ENCODE measurements at places on chromosomes 5 and 9.

DNA sequence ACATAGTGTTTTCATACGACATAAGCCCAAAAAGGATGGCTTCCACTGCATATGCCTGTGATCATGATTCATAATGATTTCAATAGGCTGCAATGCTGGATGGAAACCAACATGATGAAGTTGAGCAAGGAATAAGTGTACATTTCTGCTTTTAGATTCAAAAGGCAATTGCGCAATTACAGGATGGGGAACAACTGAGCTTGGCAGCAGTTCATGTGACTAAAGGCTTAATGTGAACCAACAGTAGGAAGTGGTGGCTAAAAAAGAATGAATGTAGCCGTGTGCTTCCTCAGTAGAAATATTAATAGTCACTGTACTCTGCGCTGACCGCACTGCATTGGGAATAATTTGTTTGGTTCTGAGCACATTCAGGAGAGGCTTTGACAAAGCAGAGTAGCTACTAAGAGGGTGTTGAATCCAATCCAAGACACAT lies 51.2 kb downstream of the SLC1A3 start:
- no peak for DNase-seq

GRCh38 chr5:129474544-129474943 lies 14.4 kb downstream of the ADAMTS19 start:
- no peak for DNase-seq

DNA sequence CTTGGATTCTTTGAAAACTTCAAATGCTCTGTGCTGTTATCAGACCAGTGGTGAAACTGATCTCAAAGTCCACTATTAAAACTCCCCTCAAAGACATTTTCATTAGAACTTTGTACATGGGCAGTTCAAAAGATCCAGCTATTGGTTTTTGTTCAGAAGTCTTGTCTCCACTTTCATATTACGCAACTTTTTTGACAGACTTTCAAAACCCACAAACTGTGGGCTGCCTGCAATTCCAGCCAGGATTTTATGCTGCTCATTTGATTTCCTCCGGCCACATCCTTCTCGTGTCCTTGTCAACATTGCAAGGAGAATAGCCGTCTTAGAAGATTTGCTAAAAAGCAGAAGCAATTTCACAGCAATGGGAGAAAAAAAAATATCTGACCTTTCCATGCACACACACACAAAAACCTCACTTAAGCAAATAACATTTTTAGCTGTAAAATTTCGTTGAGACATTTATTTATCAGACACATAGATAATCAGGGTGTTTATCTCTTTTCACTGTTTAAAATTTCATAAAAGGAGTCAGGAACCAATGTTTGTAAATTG lies 1990.5 kb downstream of the MAT2B start:
- no peak for DNase-seq

DNA sequence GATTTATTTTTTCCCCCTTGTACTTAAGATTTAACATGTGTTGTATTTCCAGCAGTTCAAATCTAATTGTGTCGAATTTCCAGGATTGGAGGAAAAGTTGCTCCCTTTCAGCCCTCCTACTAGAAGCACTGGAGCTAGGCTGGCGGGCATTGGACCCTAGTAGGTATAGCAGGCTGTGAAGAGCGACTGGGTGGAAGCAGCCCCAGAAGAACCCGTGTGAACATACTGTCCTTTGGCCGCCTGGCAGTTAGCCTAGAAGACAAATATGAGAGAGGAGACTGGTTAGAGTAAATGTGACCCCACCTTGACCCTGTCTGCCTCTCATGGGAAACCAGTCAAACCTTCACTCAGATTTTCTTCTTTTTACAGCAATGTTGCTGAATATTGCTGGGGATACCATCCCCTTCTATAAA lies 13.9 kb downstream of the ALDOB start:
- DNase-seq: no peak

DNA sequence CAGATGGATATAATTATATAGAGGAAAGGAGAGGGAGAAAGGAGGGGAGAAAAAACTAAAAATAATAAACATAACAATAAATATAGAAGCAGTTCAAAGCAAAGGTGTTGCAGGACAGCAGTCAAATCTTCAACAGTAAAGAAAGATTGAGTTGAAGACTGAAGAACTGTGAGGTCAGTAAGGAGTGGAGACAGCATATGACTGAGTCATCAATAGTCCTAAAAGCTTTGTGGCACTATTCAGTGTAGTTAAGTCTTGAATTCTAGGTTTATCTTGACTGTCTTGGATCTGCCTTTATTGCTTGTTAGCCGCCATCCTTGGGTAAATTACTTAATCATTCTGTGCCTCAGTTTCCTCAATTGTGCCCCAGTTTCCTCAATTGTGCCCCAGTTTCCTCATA lies 137.0 kb downstream of the MRPS30 start:
- no peak for DNase-seq

DNA sequence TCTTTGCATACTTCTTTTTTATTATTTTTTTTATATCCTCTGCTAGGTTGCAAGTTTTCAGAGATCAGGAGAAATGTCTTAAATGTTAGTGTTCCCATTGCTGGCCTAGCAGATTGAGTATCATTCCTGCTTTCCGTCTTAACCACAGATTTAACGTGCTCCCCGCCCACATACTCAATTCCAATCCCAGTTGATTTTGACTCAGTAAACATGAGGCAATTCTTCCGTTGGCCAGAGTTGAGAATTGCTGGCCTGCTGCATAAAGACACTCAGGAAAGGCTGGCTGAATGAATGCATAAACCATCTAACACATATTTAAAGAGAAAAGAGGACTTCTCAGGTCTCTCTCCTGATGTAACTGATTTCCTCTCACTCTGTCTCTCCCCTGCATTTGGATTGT lies 46.8 kb upstream of the PLPP6 start:
- no peak for DNase-seq

DNA sequence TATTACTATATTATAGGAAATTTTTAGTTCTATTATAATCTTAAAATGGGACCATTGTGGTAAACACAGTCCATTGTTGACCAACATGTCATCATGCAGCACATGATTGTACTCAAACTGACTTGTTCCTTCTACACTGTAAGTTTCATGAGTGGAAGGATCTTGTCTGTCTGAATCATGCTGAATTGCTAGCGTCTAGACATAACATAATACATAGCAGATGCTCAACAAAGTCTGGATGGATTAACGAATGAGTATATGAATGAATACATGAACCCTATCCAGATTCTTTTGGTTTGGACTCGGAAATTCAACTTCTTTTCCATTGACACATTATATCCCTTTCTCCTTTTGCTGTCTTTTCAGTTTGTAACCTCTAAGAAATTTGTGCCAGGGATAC lies 429.2 kb upstream of the SGCD start:
- no peak for DNase-seq

- no peak for DNase-seq
These were observed 7.3 kb downstream of the GLRX start for GRCh38 chr5:95815155-95815729.

GRCh38 chr5:136145030-136145429 lies 12.4 kb downstream of the SMAD5 start:
- no peak for DNase-seq

- DNase-seq: no peak
These were observed 60.6 kb upstream of the PTPN3 start for GRCh38 chr9:109558718-109559151.

DNA sequence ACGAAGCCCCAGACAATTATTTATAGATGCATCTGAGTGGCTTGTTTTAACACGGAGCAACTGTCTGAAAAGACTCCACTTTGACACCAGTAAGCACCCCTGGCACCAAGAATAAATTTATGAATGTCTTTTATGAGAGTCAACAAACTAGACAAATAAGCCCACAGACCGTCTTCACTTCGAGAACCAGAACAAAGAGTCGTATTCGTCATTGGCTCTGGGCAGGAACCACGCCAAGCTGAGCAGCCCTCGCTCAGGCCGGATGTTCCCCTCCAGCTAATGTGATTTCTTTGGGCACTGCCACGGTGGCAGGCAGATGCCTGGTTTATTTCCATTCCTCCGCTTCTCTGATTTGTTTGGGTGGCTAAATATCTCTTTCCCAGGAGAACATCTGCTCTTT lies 91.9 kb upstream of the STC2 start:
- DNase-seq: no peak

DNA sequence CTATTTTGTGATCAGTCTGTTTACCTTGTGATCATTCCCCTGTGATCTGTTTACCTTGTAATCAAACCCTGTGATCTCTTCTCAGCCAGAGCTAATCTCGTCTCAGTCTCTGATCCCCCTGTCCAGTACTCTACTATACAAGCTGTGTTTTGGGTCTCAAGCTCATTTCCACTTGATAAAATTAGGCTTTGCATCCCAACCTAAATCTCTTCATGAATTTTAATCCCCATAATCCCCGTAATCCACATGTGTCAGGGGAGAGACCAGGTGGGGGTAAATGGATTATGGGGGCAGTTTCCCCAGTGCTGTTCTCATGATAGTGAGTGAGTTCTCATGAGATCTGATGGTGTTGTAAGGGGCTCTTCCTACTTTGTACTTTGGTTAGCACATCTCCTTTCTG lies 157.2 kb downstream of the PRR16 start:
- no peak for DNase-seq

DNA sequence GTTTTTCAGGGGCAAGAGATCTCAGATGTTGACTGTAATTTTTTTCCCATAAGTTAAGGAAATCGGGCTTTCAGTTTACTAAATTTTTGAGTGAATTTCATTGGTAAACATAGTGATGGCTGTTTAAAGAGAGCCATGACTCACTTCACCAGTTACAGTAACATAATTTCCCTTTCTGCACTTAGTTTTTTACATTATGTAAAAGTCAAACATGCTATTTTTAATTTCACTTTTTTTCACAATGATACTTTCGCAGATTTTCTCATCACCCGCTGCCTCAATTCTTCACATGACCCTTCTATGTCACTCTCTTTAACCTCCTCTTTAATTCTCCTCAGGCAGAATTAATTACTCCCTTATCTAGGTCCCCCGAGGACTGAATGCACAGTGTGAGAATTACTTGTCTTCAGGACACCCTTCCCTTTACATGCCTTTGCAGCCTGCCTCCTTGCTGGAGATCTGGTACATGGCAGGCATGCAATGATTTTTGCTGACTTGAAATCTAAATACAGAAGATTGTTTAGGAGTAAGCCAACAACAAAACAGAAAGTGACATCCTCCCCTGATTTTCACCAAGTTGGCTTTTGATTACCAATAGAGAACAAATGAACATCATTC lies 217.5 kb upstream of the S1PR3 start:
- DNase-seq: no peak

GRCh38 chr5:40384782-40385390 lies 294.8 kb upstream of the PTGER4 start:
- DNase-seq: no peak

DNA sequence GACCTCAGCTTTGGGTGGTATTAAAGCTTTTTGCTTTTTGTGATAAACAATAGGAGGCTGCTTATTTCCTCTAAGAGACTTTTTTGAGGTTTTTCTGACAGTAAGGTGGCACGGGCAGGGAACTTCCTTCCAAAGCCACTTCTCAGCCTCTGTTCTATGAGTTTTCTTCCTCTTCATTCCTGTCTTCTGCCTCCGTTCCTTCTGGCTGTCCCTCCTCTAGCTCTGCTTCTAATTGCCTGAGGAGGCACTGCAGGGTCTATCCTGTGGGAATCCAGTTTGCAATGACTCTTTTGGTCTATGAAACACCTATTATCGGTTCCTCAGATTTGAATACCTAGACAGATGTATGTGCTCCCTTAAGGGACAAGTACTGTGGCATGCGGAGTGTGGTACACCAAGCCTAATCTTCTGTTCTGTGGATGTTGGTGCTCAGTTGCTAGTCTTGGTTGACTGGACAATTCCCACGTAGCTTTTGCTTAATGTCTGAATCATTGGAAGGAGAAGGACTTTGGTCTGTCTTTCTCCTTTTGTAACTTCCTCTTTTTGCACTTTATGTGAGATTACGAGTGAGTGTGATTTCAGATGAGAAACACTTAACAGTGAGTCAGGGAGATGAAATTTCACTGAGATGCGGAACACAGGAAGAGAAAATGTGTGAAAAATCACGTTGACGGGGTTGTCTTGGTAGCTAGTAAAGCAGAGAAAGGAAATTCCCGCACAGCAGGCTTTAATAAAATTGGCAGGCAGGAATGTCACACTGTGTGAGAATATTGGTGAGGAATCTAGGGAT lies 305.2 kb downstream of the EFNA5 start:
- DNase-seq: no peak

Data from NCI-H2081 treated with DMSO at 0.1 percent for 48 hours (cell line).